Activated CD4-positive, alpha-beta T cell treated with anti-CD3 and anti-CD28 coated beads for 24 hours (primary cell): ENCODE measurements at places on chromosomes 2 and 18.

GRCh38 chr2:186737732-186738508 lies 44.1 kb downstream of the FAM171B start:
- no peak for DNase-seq

GRCh38 chr18:57982372-57983021 lies 61.5 kb upstream of the NEDD4L start:
- no peak for DNase-seq

GRCh38 chr18:76980663-76981395 lies 151.8 kb downstream of the MBP start:
- DNase-seq = no peak

DNA sequence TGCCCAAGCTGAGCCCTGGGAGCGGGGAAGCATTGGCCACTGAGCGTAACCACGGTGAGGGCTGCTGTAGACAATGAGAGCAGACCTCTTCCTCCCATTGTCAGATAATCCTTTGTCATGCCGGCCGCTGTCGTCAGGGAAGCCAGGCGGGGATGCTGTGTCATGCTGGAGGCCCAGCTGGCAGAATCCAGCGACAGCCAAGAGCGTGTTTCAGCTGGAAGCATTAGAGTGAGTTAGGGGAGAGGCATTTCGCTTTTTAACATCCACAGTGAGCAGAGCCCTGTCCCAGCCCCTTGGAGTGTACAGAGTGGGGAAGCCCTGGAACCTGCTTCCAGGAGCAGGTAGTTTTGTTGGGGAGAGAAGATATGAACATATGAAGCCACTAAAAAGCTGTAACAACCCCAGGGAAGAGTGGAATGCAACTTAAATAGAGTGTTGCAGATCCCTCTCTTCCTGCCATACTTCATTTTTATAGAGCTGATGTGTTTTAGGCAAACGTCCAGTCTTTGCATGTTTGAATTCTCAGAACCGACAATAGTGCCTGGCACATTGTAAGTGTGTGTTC lies 7.0 kb downstream of the CTIF start:
- DNase-seq = no peak

GRCh38 chr2:21356086-21356856 lies 232.5 kb downstream of the TDRD15 start:
- DNase-seq = no peak

GRCh38 chr2:28134262-28134812 lies 243.8 kb downstream of the BABAM2 start:
- DNase-seq = no peak

DNA sequence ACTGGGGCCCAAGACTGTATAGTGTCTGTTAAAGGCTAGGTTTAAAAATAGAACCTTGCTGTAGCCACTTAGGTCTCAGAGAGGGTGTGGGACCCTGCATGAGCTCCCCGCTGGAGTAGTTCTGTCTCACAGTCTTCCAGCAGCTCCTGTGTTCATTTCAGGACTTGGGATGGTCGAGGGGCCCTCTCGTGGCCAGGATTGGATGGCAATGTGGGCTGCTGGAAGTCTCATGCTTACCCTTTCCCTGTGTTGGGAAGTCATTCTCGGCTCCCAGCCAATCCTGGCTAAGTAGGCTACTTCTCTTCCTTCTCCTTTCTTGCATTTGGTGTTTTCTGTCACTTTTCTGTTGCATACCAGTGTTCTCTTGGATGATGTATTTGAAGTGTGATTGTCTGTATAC lies 284.0 kb upstream of the GCFC2 start:
- no peak for DNase-seq

GRCh38 chr18:70827632-70828031 lies 538.8 kb downstream of the SOCS6 start:
- no peak for DNase-seq

DNA sequence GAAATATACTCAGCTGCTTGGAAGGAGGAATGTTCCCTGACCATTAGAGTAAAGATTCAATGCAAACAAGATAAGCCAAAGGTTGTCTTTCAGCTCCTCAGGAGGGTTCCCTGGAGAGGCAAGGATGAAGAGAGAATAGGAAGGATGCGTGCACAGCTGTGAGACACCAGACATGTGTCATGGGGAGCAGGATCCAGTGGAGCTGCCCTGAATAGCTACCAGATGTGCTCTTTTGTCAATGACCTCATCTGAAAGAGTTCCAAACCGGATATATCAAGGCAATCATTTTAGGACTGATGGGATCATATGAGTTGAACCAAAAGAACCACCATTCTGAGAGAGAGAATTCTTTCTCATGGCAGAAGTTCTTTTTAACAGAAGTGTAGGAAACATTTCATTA lies 490.6 kb downstream of the IRS1 start:
- DNase-seq = no peak

GRCh38 chr18:62659698-62660097 lies 55.6 kb upstream of the PHLPP1 start:
- no peak for DNase-seq

DNA sequence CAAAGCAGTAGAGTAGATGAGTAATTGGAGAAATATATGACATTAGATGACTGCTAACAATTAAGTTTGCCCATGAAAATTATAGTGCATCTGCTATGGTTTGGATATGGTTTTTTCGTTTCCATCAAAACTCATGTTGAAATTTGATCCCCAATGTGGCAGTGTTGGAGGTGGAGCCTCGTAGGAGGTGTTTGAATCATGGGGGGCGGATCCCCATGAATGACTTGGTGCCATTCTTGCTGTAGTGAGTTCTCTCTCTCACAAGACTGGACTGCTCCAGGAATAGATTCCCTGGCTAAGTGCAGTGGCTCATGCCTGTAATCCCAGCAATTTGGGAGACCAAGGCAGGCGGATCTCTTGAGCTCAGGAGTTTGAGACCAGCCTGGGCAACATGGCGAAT lies 9.7 kb upstream of the CUL3 start:
- DNase-seq = no peak

- DNase-seq = no peak
Observed at GRCh38 chr2:232319803-232320442, 58.6 kb upstream of the ALPP start.

- DNase-seq = no peak
Observed at GRCh38 chr18:3857544-3857943, 407.6 kb downstream of the TGIF1 start.

DNA sequence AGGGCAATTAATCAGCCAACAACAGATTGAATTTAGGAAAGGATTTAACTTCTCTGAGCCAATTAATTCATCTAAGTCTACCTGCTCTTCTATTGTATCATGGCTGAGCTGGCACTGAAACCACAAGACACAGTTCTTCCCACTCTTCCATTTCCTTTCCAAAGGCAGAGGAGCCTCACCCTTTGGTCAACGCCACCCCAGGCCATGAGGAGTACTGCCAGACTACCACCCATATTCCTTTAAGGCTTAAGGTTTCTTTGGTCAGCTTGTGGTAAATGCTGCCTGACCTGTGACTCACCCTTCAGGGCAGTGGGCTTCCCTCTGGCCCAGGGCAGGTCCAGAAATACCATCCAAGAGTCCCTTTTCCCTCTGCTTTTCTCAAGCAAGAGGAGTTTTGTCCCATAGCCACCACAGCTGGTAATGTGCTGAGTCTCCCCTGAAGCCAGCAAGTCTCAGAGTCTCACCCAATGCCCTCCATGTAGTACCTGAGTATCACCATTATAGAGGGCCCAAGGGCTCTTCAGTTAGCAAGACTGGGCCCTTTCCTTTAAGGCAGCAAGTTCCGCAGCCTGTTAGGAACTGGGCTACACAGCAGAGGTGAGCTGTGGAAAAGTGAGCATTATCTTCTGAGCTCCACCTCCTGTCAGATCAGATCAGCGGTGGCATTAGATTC lies 900.5 kb upstream of the CRIM1 start:
- no peak for DNase-seq

- DNase-seq = no peak
Observed at GRCh38 chr2:86253424-86253823, 54.2 kb downstream of the MRPL35 start.

- DNase-seq = no peak
Observed at GRCh38 chr2:201414099-201415023, 36.9 kb downstream of the TRAK2 start.

DNA sequence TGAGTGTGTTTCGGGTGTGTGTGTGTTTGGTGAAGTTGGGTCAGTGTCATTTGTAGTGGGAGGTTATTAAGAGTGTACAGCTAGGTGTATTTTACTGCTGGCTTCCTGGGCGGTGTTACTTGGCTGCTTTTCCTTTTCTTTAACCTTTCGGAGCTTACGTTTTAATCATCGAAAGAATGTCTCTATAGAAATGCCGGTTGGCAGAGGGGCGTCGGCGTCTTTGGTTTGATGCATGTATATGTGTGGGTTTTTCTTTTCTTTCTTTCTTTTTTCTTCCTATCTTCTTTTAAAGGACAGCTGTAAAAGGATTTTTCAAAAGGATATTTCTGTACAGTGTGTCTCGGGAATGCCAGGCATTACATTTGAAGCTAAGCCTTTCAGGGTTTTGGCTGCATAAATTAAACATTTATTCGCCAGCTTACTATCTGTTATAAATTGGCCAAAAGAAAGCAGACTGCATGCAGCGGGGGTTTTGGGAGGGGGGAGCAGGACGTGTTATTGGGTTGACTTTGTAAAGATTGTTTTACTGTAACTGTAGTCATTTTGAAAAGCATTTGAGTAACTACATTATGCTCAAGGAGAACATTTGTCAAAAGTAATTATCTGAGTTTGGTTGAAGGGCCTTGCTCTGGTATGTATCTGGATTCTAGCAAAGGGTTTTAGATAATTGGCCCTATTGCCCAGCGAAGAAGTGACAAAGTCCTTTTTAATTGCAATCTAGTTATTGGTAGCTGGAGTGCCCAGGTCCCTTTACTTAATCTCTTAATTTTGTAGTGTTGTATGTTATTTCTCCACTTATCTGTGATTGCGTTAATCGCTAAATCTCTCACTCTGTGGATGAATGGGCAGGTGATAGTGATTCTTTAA lies 1.6 kb downstream of the ASXL3 start:
- no peak for DNase-seq

DNA sequence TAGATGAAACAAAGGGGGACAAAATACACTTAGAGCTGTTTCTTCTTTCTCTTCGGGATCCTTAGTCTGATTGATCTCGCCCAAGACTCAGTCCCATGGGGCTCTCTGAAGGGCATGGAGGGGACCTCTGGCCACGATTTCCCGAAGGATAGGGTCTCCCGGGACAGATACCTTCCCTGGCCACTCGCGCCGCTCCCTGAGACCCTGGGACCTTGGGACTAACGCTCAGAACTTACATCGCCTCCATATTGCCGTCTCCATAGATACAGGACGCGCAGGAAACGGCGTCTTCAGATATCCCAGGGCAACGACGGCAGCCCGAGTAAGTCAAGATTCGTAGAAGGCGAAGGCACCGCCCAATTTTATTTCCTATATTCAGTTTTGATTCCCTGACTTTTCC lies at the start of gene CFAP65:
TSS of gene CFAP65 (minus strand) at position 265 of the 400 bp plus-strand sequence. CDS start 2,468 bp downstream, outside the sequence.
- DNase-seq = no peak
